Lower lobe of right lung (tissue), 2 donors: ENCODE measurements at places on chromosomes 3 and 15.
A peak's percentile ranks its signal among the peaks of the same experiment; 100 is the strongest.

GRCh38 chr3:144308396-144308795 is 336.8 kb downstream of the DIPK2A start:
- DNase-seq = no peak

GRCh38 chr15:65926899-65927298 is 57.6 kb downstream of the RAB11A start:
- DNase-seq = no peak

DNA sequence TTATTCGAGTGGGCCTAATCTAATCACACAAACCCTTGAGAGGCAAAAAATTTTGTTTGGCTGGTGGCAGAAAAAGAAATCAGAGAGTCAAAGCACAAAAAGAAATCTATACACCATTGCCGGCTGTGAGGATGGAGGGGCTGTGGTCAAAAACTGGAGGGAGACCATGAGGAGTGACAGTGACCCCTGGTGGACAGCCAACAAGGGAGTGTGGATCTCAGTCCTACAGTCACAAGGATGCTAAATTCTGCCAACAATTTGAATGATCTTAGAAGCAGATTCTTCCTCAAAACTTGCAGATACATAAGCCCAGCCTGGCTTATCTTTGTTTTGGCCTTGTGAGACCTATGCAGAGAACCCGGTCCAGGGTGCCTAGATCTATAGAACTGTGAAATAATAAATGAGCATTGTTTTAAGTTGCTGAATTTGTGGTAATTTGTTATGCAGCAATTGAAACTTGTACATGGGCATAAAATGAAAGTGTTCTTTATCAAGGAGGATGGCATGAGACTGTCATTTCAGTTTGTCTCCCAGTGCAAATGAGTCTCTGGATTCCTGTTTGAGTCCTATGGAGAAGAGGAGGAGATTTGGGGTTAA is 103.0 kb upstream of the ARHGEF26 start:
- DNase-seq = no peak

DNA sequence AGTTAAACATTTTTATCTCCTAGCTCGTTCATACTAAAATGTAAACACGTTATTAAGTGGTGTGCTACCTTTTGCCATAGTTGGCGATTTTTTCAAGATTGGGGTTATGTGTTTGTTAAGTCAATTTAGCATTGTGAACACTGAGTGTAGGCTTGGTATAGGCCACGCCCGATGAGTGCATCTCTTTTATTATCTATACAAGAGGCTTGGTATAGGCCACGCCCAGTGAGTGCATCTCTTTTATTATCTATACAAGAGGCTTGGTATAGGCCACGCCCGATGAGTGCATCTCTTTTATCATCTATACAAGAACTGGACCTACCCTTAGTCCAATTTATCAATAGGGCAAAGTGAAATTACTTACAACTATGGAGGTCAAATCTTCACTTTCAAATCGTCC is 70.4 kb downstream of the NIPA2 start:
- no peak for DNase-seq

DNA sequence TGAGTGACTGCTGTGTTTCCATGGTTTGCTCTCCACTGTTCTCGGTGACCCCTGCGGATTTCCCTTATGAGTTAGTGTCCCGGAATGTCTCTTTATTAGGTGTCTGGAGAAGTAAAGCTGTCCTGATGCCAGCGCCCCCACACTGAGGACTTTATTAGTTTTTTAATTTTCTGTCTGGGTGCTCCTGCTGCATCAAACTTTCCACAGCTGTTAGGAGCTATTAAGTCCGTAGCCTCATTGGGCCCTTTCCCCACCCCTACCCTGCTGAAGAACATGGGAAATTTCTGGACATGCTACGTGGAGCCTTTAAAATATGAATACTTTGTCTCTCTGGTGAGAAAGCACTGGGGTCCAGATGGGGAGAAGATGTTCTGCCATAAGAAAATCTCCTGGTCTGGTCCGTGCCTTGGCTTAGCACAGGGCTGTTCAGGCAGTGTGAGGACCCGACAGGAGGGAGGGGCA is 161.7 kb upstream of the HES1 start:
- DNase-seq = no peak

GRCh38 chr3:100256731-100257151 is 4.1 kb upstream of the TBC1D23 start:
- no peak for DNase-seq

DNA sequence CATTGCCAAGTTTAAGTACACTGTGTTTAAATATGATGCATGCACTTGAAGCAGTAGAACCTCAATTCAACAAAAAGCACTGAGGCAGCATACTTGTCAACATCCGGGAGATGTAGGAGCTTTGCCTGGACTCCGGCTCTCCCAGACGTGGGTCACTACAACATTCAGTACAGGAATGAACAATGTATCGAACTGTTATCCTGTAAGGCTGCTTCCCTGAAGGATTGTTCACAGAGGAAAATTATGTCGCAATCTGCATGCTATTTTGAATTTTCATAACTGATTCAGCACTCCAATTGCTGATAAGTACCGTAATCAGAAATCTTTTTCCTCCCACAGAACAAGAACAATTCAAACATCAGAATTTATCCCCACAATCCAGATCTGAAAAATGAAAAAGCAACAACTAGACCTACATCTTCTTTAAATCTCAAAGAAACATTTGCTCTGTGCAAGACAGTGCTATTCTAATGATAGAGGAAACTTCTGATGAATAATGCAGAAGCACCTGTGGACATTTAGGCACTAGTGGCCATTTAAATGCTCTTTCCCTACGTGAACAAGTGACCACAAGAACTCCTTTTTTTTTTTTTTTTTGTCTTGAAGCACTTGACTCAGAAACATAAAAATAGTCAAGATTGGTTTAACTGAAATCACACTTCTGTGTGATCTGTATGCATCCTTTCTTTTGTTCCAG is 113.4 kb downstream of the PLCH1 start:
- no peak for DNase-seq

- DNase-seq = no peak
Observed at GRCh38 chr3:32780071-32780734, 37.6 kb upstream of the TRIM71 start.

DNA sequence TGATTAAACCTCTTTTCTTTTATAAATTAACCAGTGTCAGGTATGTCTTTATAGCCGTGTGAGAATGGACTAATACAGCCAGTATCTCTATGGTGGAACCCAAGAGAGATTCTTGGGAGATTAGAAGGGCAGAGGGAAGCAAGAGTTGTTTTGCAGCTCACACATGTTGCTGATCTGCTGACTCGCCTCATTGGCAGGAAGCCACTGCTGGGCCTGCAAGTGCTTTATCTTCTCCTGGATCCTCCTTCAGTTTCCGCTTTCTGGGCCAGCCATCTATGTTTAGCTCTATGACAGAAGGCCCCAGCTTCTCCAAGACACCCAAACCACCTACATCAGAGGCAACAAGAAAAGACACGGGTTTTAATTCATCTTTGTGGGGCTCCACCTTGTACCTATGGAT is 23.4 kb upstream of the GALNT15 start:
- peak; percentile 57 for DNase-seq

DNA sequence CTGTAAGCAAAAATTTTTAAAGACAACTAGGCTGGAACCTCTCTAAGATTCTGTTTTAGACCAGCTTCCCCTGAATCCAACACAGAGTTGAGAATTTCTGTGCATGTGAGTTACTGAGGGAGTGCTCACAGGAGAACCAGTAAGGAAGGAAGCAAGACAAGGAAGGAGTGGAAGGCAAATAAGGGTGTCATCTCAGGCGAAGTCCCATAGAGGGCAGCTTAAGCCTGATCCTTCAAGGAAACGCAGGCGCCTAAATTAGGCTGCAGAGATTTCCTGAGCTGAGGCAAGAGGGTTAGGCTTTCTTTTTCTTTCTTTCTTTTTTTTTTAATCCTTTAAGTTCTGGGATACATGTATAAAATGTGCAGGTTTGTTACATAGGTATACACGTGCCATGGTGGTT is 36.2 kb upstream of the COL6A6 start:
- no peak for DNase-seq

GRCh38 chr3:99325402-99325801 is 313.0 kb upstream of the COL8A1 start:
- DNase-seq = no peak

DNA sequence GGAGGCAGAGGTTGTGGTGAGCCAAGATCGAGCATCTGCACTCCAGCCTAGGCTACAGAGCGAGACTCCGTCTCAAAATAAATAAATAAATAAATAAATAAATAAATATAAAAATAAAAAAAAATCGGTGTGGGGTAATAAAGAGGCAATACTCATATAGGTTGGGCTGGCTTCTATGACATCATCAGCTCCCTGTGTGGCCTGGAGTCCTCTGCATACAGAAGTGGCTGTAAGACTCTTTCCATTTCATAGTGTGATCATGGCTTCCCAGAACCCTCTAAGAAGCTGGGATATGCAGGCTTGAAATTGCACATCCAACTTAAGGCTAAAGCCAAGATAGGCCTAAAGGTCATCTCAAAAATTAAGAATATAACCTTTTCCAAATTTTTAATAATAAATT is 101.6 kb downstream of the ZIC4 start:
- no peak for DNase-seq

GRCh38 chr15:84725001-84725491 is 9.1 kb upstream of the SEC11A start:
- peak; percentile 56 for DNase-seq

GRCh38 chr3:41488501-41488900 is 289.2 kb downstream of the CTNNB1 start:
- DNase-seq = no peak

GRCh38 chr3:63911873-63912767 is at the start of gene SCAANT1:
Gene SCAANT1 (minus strand): TSS chr3:63912383.
- peak; percentile 94 for DNase-seq

- DNase-seq = no peak
Observed at GRCh38 chr3:102525624-102526023, 90.8 kb downstream of the ZPLD1 start.
